Lung (tissue), 17 donors: ENCODE measurements at places on chromosomes 1 and 21. TPM values are rescaled to one million over a fixed set of nuclear protein-coding genes. Genes with fewer than 3 reads are reported as not detected.

The GUCA2B gene
- total RNA-seq = not detected

The PCSK9 gene
- total RNA-seq = 26.6 TPM

The AIM2 gene
- total RNA-seq = 0.97 TPM

The VHLL gene
- total RNA-seq = not detected

The UBL4B gene
- not detected for total RNA-seq

The C1orf115 gene
- total RNA-seq = 18.2 TPM

The ITPKB gene
- 46.6 TPM for total RNA-seq

The WDR64 gene
- not detected for total RNA-seq

The LCE3D gene
- total RNA-seq = not detected

The SPTA1 gene
- total RNA-seq = 0.31 TPM

GRCh38 chr1:175015243-175015642, 8.0 kb downstream of the MRPS14 start:
- DNase-seq = no peak

- no peak for DNase-seq
Measured at GRCh38 chr1:64228167-64228957, 24.9 kb downstream of the UBE2U start.

- DNase-seq = no peak
Measured at GRCh38 chr1:2301607-2302291, 73.6 kb downstream of the SKI start.

- DNase-seq = no peak
Measured at GRCh38 chr1:8122160-8122476, 96.0 kb upstream of the ERRFI1 start.

DNA sequence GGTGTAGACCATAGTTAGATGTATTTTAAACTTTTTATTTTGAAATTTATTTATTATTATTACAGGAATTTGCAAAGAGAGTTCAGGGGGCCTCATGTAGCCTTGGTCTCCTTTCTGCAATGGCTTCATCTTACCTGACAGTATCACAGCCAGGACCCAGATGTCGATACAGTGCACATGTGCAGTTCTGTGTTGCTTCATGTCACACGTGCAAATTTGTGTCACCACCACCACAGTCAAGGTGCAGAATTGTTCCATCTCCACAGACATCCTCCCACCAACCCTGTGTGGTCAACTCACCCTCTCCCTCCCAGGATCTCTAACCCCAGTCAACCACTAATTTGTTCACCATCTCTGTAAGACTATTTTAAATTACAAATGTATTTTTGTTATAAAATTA, 184.5 kb downstream of the CAMTA1 start:
- DNase-seq = no peak

- DNase-seq = no peak
Measured at GRCh38 chr1:100523038-100523652, 14.8 kb upstream of the GPR88 start.

DNA sequence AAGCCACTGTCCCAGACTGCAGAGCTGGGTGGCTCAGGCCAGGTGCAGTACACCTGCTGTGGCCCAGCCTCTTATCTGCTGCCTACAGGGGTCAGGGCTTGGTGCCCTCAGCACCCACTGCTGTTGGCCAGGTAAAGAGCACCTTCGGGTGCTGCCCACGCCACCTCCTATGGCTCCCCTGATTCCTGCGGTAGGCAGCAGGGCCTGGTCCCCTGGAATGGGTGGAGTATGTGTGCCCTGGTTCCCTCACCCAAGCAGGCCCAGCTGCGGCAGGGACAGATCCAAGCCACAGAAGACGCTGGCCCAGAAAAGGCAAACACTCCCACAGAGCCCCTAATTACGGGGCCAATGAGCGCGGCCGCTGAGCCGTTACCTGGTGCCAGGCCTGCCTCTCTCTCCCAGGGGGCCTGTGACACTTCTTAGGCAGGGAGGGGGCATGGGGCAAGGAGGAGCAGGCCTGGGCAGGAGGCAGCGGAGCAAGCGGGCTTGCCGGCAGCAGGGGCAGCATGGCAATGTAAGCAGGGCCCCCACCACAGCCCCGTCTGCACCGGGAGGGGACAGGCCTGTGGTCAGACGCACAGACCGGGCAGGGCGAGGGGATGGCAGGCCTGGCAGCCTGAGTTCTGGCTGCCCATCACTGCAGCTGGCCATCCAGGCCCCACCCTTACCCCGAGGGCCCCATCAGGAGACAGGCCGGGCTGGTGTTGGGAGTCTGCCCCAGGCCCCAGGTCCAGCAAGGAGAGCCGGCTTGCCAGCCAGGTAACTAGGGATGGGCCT, 19.0 kb downstream of the ESPN start:
- DNase-seq = no peak

DNA sequence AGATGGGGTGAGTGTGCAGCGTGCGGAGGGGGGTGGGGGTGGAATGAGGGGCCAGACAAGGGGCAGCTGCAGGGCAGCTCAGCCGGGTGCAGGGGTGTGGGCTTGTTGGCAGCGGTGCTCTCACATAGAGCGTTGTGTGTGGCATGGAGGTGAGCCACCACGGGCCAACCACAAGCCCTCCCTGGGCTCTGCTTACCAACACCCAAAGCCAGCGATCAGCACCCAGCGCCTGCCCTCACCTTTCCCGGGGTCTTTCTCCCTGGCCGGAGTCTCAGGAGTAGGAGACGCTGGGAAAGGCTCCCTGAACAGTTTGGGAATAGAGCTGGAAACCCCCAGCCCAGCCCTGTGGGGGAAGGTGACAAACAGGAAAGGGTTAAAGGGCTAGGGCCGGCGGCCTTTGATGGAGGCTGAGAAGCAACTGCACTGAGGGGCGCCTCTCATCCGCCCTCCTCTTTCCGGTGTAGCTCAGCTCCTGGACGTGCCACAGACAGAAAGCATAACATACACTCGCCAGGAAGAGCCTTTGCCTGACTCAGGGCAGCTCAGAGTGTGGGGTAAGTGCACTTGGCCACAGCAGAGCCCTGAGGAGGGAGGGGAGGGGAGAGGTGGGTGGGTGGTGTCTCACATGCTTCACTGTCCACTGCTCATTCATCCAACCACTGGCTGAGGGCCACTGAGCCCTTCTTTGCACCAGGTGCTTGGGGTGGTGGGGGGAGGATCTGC, 577 bp downstream of the IKBKE start:
- peak; percentile 38 for DNase-seq

GRCh38 chr1:162200096-162200847, 130.8 kb downstream of the NOS1AP start:
- DNase-seq = no peak

GRCh38 chr1:68571454-68572235, 74.8 kb upstream of the DEPDC1 start:
- DNase-seq = no peak

DNA sequence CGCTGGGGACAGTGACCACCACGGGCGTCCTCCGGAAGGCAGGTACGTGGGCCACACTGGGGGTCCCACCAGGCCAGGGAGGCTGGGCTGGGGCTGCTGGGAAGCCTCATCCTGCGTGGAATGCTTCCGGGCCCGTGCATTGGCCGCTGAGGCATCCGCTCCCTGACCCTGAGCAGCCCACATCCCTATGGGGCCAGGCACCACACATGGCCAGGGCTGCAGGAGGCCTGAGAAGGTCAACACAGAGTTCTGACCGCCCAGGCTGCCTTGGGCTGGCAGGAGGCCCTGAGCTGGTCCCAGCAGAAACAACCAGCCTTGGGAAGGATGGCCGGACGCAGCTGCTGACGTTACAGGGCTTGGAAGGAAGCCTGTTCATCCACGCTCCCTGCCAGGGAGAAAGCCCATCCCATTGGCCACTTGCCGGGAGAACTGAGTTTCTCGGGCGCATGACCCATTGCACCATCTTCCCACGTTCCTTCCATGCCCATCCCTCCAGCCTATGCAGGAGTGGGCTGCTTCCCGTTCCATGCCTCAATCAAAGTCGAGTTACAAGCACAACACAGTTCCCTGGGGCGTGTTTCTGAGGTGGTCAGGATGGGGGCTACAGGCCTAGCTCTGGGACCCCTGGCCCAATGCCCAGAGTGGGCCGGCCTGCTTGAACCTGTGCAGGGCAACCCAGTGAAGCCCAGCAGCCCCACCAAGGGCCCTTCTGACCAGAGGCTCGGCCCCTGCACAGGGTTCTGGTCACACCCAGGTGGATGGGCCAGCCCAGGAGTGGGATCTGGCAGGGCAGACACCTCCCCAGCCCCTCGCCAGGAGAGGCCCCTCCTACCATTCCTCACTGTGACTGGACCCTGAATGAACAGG, 31.7 kb downstream of the TRIM11 start:
- peak; percentile 89 for DNase-seq

- peak; percentile 86 for DNase-seq
Measured at GRCh38 chr1:46643368-46643775, 24.8 kb downstream of the ATPAF1 start.

DNA sequence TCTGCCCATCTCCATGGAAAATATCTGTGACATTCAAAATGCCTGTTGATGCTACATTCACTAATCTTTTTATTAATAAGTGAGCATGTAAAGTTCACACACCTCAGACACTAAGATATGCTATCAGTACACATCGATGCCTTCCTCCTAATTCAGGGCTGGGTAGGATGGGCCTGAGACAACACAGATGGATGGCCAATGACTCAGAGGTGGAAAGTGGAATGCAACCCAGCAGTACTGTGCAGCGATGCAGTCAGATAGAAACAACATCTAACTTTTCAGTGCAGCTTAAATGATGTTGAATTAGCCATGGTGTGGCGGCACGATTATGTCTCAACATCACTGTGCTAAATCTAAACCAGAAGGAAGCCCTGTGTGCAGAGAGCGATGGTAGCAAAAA, 161.6 kb upstream of the KCNJ15 start:
- DNase-seq = no peak

- DNase-seq = peak; percentile 94
Measured at GRCh38 chr1:84847253-84848250, 45.5 kb downstream of the LPAR3 start.

DNA sequence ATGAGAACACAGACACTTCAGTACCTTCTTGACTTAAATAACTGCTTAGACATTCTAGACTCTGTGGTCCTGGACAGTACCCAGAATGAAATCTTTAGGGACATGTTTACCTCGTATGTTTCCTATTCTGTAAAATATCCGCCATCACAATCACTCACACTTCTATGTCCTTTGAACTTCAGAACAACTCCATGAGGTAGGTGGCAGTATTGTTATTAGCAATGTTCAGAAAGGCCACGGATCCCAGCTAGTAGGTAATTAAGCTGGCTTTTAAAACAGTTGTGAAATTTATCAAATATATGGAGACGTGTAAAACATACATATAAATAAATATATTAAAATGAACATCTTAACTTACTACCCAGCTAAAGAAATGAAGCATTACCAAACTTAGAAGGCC, 83.4 kb downstream of the CACHD1 start:
- DNase-seq = no peak

DNA sequence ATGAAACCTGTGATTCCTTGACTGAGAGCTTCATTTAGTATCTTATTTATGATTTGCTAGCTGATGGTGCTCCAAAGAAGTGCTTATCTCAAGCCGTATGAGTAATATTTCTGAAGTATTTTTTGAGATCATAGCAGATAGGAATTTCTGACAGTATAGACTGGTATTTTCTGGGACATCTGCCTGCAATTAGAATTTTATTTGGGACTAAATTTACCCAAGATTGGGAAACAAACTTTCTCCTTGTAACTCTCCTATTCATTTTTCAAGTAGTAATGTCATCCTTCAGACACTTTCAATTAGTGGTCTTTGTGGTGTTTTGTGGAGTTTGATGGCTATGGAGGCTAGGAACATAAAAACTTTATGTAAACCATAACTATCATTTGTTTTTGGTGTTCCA, 597.2 kb upstream of the ZP4 start:
- DNase-seq = no peak

- DNase-seq = no peak
Measured at GRCh38 chr21:43191521-43191920, 22.7 kb downstream of the CRYAA start.

- DNase-seq = no peak
Measured at GRCh38 chr1:219331424-219331823, 157.7 kb downstream of the LYPLAL1 start.

DNA sequence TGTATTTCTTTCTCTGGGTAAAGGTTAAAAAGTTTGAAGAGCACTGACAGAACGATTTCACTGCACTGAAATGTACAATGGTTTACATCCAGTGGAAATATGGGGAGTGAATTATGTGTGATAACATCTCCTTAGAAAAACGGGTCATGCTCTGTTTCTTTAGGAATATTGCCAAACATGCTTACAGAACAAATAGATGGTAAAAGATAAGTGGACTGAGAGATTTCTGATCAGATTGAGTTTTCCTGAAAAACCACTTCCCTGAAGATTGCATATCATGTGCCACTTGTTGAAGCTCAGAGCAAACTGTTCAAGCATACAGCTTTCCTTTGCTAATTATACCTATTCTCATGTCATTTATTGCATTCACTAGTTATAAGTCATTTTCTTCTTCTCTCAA, 29.9 kb upstream of the DISP1 start:
- peak; percentile 48 for DNase-seq

DNA sequence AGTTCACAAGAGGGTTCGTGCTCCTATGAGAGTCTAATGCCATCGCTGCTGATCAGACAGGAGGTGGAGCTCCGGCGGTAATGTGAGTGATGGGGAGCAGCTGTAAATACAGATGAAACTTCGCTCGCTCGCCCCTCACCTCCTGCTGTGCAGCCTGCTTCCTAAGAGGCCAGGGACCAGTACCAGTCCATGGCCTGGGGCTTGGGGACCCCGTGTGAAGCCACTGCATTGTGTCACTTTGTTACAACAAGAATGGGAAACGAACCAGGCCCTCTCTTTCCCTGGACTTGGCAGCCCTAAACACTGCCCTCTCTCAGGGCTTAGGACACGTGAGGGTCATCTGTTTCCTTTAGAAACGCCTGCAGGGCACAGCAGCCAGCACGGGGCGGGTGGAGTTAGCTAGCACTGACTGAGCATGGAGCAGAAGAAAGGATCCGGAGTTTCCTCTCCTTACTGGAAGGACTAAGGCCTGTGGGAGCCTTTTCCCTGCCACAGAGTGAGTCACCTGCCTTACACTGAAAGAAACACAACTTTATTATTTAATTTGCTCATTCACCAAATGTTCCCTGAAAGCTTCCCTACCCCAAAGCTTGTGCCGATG, 185.2 kb upstream of the TMEM51 start:
- DNase-seq = peak; percentile 44

GRCh38 chr1:200845360-200845759, 27.4 kb upstream of the GPR25 start:
- DNase-seq = no peak

DNA sequence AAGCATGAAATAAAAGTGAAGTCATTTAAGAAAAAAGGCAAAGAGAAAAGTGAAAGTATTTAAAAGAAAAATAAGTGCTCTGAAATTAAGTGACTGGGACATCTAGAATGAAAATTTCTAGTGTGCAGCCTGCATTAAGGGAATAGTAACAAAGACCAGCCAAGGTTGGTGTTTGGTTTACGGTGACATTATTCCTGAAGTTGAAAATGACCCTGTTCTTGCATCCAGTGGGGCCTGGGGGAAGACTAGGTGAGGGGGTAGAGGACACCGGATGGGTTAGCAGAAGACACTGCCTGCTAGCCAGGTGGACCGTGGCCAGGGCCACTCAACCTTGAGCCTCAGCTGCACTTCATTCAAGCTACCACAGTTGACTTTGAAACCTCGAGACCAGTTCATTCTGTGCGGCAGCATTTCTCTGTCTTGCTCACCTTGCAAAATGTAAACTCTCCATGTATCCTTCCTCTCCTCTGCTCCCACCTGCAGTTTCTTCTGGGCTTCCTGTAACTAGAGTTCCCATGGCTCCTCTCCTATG, 14.3 kb upstream of the KCNK1 start:
- no peak for DNase-seq

GRCh38 chr1:33692206-33693188, 171.4 kb upstream of the HMGB4 start:
- no peak for DNase-seq
